ENCODE measurements at places on chromosomes 12 and 14.

DNA sequence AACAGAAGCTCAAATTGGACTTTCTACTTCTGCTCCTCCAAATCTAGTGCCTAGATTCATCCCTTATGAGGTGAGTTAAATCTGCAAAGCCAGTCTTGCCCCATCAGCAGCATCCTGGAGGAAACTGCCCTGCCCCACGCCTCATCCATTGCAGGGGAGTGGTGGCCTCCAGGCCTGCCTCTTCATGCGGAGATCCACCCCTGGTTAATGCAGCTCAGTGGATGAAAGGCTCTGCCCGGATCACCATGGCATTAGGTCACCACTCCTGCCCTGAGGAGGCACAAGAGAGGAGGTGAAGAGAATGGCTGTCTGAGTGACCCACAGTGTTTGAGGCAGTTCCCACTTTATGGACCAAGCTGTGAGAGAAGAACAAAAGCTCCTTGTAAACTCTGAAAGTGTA, 218.1 kb downstream of the C12orf75 start:
- DNase-seq, result no peak

- DNase-seq, result no peak
Observed at GRCh38 chr14:74531467-74531866, 37.9 kb downstream of the ISCA2 start.

GRCh38 chr14:100750762-100751699, 24.3 kb downstream of the DLK1 start:
- no peak for DNase-seq

DNA sequence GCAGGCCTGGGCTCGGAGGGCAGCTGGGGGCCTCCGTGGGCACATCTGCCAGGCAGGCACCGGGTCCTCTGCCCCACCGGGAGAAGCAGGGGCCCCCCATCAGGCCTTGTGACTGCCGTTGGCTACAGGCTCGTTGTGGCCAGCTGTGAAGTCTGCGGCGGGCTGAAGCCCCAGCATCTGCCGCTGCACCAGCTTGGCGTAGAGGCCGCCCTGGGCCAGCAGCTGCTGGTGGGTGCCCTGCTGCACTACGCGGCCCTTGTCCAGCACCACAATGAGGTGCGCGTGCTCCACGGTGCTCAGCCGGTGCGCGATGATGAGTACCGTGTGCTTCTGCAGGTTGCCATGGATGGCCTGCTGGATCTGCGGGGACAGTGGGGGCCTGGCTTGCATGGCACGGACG, 33.9 kb upstream of the VPS37B start:
- no peak for DNase-seq

DNA sequence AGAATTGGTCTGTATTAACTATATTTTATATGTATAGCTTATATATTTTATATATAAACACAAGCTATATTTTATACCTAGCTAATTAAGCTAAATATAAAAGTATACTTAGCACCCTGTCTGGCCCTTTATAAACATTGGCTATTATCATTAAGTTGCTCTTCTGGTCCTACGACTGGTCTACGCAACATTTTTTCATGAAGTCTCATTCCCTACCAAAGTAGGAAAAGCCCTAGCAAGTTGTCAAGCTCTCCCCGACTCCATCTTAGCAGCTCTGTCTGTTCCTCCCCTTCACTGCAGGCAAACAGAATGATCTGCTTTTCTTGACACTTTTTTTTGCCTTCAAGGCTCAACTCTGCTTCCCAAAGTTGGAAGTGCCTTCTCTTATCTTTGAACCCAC, 36.7 kb upstream of the ELK3 start:
- no peak for DNase-seq

GRCh38 chr14:52080808-52081755, 12.2 kb upstream of the NID2 start:
- no peak for DNase-seq

DNA sequence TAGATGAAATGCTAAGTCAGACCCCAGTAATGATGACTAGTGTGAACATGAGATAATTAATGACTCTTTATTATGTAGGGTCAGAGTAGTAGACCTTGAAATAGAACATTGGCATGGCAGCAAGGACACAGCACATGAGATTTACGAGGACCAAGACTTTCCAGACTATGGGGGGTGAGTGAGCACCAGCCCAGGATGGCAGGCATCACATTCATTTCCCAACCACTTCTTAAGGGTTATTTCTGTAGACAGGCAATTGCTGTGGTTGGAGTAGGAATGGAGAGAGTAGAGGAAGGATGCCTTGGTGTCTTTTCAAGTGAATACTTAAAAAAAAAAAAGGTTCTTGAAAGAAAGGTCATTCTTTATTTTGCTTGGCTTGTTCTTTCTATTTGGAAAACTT, 189.4 kb upstream of the DYRK2 start:
- DNase-seq, result no peak

- no peak for DNase-seq
Observed at GRCh38 chr12:22321638-22322037, 12.9 kb downstream of the ST8SIA1 start.

DNA sequence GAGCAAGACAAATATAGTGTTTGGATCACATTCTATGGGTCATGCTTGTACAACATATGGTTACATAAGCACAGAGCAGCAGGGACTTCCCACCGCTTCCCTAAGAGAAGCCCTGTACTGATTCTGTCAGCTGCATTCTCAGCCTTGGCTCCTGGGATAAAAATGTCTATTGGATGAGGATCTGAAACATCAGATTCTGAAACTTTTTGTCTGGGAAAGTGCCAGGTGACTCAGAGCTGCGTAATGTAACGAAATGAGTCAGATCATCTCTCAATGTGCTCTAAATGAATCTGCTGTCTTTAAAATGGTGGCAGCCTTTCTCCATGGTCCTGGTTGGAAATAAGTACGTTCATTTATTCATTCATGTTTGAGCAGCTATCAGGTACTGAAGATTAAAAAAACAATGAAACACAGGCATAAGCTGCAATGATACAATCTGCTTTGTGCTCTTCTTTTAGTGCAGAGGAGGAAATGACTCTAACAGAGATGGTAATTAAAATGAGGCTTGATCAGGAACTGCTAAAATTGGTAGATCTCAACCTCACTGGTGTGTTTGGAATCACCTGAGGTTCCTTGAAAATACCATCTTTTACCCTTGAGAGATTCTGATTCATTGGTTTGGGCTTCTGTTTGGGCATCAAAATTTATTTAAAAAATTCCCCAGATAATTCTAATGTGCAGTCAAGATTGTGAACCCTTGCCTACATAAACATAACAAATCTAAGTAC, 99.1 kb upstream of the NAP1L1 start:
- DNase-seq, result no peak

GRCh38 chr14:54537651-54538050, 27.9 kb downstream of the CGRRF1 start:
- DNase-seq, result no peak

GRCh38 chr14:100540926-100541620, 46.1 kb downstream of the BEGAIN start:
- DNase-seq, result no peak

DNA sequence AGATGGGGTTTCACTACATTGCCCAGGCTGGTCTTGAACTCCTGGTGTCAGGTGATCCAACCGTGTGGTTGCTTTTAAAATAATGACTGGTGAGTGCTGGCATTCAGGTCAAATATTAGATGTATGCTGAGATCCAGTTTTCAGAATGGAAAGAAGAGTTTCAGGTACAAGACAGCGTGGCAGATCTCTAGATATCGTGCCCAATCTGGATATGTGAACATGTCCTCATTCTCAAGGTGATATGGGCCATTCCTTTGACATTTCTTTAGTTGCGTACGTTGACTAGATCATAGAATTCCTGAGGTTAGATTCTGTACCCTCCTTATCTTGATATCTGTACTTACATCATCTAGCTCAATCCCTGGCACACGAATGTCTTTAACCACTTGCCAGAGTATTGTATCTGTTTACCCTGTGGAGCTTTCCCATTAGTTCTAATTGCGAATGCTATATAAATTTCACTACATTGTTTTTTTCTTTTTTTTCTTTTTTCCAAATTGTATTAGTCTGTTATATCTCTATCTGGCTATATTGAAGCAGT, 80.2 kb downstream of the ANO6 start:
- no peak for DNase-seq
